Stimulated activated CD4-positive, alpha-beta T cell treated with anti-CD3 and anti-CD28 coated beads, Interleukin-15, amount 100 ng/mL, for 48 hours (primary cell): ENCODE measurements at places on chromosomes 4 and X.

- DNase-seq = no peak
These were observed 173.8 kb downstream of the AR start for GRCh38 chrX:67717571-67717970.

GRCh38 chr4:116058129-116058528 lies 944.7 kb upstream of the NDST4 start:
- no peak for DNase-seq

DNA sequence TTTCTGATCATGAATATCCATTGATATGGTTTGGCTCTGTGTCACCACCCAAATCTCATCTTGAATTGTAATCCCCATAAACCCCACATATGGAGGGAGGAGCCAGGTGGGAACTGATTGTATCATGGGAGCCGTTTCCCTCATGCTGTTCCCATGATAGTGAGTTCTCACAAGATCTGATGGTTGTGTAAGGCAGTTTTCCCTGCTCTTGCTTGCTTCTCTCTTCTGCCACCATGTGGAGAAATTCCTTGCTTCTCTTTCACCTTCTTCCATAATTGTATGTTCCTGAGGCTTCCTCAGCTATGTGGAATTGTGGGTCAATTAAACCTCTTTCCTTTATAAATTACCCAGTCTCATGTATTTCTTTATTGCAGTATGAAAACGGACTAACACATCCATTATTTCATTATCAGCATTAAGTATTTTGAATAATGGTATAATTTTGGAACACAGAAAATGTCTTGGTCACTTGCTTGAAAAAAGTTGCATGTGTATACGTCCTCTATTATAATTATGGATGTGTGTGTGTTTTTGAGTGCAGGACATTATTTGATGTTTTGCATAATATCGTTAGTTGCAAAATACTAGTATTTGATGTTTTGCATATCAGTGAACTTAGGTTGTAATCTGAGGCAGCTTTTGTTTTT lies 334.6 kb downstream of the PCDH10 start:
- no peak for DNase-seq

GRCh38 chr4:78310007-78310739 lies 241.4 kb upstream of the ANXA3 start:
- DNase-seq = no peak

GRCh38 chr4:129046055-129046959 lies 47.0 kb downstream of the SCLT1 start:
- no peak for DNase-seq

- no peak for DNase-seq
These were observed 42.9 kb downstream of the RASSF6 start for GRCh38 chr4:73577371-73577770.

- no peak for DNase-seq
These were observed 361.9 kb downstream of the PCDH19 start for GRCh38 chrX:100048156-100048555.

DNA sequence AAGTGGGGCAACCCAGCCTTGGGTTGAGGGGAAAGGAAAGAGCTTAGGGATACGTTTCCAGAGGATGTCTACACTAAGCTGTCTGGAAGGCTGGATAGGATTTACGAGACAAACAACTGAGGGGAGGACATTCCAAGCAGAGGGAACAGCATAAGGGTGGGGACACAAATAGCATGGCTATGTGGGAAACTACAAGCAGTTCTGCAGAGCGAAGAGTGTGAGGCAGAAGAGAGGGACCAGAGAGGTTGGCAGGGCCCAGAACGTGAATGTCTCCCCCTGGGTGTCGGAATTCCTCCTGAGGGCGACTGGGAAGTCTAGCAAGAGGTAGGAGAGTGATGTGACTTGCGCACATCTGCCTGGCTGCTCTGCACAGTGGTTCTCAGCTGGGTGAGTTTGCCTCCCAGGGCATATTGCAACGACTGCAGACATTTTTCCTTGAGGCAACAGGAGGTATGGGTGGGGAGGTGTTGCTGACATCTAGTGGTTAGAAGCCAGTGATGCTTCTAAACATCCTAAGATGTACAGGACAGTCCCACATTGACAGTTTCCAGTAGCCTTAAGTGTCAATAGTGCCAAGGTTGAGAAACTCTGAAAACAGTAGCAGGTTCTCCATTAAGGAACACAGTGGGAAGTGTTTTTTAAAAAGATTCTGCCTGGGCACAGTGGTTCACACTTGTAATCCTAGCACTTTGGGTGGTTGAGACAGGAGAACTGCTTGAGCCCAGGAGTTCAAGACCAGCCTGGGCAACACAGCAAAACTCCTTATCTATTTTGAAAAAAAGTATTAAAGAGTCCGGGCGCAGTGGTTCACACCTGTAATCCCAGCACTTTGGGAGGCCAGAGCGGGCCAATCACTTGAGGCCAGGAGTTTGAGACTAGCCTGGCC lies 9.2 kb downstream of the NDUFA1 start:
- DNase-seq = no peak

GRCh38 chr4:79964400-79965211 lies 108.4 kb downstream of the ANTXR2 start:
- DNase-seq = no peak

DNA sequence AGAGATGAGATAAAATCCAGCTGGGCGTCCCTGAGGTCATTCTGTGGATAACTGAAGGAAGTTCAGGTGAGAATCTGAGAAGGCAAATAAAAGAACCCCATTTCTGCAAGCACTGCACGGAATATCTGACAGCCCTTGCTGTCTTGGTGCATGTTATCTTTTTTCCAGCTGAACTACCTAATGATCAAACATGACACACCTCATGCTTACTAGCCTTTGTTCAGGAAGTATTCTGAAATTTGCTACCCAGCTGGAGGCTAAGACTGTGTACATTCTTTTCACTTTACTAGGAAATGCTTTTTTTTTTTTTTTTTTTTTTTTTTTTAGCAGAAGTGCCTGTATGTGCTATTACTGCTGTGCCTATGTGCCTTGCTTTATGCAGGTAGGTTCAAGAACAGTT lies 718.1 kb downstream of the SMARCA1 start:
- DNase-seq = no peak

DNA sequence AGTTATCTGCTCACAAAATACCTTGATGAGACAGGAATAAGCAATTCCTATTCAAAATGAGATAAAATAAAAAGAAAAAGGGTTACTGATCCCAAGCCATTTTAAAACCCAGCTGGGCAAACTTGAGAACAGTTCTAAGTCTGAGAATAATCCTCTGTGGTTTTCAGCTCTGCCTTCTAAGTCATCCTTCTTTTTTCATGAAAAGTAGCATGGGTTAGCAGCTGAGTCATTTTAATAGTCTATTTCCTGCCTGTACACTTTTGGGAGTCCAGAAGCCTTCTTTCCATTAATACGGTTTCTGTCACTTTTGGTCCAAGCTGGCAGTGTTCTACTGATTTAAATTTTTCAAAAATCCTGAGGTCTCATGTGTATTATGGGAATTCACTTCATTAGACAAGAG lies 374.3 kb downstream of the IQCM start:
- no peak for DNase-seq

DNA sequence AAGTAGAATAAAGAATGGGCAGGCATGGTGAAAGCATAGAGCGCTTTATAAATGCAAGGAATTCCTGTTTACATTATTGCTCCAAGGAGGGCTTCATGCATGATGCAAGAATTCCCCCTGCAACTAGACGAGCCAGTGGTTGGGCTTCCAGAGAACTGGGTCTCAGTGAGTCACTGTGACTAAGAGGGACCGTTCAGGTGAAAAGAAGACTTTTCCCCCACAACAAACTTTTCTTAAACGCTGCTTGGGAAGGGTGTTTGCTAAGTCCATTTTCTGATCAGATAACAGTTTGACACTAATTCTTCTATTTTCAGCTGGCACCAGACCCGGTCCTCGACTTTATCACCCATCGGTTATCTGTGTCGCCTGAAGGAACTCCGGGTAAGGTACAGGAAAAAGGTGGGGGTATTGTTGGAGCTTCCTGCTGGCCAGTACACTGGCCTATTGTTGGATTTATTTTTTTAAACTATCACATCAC lies 40.1 kb downstream of the LDB2 start:
- no peak for DNase-seq

DNA sequence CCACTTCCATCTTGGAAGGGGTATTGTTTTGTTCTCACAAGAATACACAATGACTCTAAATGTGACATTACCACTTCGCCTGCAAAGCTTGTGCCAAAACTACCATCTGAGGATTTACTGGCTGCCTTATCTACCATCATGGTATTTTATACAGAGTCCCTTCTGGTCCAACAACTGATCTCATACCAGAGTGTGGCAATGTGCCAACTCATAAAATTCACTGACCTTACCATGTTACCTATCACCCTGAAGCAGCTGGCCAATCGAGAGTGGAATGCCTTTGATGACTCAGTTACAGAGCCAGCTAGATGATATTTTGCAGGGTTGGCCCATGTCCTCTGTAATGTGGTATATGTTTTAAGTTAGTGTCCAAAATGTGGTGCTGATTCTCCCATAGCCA lies 3.8 kb upstream of the SERPINA7 start:
- no peak for DNase-seq

- no peak for DNase-seq
These were observed 129.1 kb downstream of the COL4A6 start for GRCh38 chrX:108309144-108309543.

GRCh38 chrX:46319750-46320149 lies 225.5 kb downstream of the ZNF674 start:
- DNase-seq = no peak

DNA sequence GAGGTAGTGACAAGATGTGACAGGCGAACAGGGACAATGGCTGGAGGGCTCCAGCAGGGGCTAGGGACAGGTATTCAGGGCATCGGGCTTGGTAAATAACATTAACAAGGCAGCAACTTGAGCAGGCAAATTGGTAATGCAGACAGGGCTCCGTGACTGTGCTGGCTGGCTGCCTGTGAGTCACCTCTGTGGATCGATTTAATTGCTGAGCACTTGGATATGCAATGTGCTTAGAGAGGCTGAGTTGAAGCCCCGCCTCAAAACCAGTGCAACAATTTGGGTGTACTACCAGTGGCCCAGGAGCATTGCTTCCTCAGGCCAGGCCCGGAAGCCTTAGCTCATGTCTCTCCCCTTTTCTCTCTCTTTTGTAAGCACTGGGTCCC lies 19.5 kb downstream of the CNGA2 start:
- no peak for DNase-seq

DNA sequence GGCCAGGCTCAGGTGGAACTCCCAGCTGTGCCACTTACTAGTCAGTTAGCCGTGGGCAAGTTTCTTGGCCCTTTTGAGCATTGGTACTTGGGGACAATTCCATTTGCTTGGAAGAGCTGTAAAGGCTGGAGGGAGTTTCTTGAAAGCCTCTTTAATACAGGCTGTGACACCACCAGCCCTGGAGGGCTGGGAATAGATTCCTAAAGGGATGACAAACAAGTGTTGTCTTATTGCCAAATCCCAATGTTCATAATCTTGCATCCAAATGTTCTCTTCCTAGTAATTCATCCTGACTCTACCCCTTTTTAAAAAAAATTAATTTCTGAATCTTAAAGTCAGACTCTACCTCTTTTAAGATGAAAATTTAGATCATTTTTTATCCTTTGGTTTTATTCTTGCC lies 14.6 kb upstream of the MED28 start:
- no peak for DNase-seq

DNA sequence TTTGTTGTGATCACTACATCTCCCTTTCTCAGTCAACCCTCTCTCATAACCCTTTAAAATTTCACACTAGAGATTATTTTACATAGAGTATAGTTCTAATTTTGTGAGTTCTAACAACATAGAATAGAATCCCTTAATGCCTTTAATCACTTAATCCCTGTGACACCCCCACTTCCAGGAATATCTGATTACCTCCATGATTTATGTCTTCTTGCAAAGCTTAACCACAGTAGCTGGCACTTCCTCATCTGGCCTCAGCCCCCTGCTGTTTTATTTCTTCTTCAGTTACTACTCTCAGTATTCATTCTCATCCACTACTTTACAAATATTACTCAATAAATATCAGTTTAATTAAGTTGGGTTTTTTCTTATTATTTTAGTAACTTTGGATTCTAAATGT lies 340.9 kb downstream of the CENPC start:
- no peak for DNase-seq

DNA sequence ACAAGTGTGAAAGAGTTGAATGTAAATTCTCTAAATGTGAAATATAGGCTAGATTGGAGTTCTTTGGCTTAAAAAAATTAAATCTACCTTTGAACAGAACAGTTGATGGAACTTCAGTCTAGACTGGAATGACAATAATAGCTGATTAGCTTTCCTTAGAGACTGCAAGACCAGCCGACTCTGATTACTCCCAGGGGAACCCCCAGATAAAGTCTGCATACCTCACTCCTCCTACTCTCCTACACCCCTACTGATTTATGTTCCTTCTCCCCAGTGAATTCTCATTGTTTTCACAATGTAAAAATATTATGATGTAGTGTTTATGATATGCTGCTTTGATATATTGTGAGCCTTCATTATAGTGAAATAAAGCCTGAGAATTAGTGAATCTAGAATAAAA lies 241.3 kb downstream of the CFAP299 start:
- DNase-seq = no peak

DNA sequence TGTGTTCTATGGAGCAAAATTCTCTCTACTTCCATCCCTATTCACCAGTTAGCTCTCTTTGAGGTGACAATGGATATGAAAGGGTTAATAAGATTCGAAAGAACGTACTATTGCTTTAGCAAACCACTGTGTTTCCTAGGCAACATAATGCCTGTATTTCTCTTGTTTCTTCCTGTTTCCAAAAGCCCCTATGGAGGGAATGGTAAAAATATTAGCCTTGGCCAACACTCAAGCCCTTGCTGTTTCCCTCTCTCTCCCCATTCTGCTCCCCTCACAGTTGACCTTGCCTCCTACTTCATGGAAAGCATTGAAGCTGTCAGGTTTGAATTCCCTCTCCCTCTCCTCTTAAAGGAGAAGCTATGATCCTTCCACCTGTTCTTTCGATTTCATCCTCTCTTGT lies 9.6 kb upstream of the PGRMC1 start:
- DNase-seq = no peak

DNA sequence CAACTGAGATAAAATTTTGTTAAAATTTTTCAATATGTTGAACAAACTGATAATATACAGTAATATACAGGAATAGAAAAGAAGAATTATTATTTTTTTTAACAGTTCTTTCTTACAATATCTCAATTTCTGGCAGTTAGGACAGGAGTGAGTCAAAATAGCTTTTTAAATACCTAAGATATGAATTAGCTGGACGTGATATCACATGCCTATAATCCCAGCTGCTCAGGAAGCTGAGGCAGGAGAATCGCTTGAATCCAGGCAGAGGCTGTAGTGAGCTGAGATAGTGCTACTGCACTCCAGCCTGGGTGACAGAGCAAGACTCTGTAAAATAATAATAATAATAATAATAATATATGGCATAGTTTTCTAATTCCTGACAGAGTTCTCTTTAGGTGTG lies 1039.3 kb downstream of the STPG2 start:
- DNase-seq = no peak

- no peak for DNase-seq
These were observed 74.9 kb downstream of the METTL14 start for GRCh38 chr4:118760092-118760491.

DNA sequence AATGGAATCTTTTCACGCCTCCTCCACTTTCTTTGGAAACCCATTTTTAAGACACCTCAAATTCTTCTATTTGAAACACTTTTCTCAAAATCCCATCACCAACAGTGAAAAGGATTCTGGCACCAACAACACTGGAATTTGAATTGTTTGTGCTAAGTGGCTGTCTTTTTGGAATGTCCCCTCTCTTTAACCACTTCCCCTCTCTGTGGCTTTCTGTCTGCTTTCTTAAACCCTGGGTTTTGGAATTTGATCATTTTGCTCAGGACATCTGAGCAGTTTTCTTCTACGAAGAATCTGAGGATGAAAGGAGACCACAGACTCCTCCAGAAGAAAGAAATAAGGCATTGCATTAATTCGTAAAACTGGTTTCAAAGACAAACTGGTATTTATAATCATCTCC lies 89.0 kb downstream of the MXRA5 start:
- DNase-seq = no peak

GRCh38 chrX:104351173-104351769 lies 96.5 kb upstream of the ESX1 start:
- DNase-seq = no peak
